Right lung (tissue), 10 donors: ENCODE measurements at places on chromosomes 13 and 19.

- no peak for DNase-seq
Observed at GRCh38 chr19:50817941-50818858, 5.4 kb downstream of the KLK1 start.

- DNase-seq = no peak
Observed at GRCh38 chr19:10018263-10018662, 5.0 kb downstream of the RDH8 start.

GRCh38 chr19:6062274-6062673, 48.0 kb downstream of the RFX2 start:
- DNase-seq = no peak

- no peak for DNase-seq
Observed at GRCh38 chr19:10921199-10921909, 7.1 kb downstream of the YIPF2 start.

- DNase-seq = no peak
Observed at GRCh38 chr13:99220199-99220935, 19.7 kb downstream of the UBAC2 start.

GRCh38 chr13:40231311-40231710, 435.1 kb downstream of the FOXO1 start:
- no peak for DNase-seq

GRCh38 chr13:29452773-29453616, 142.5 kb downstream of the SLC7A1 start:
- DNase-seq = no peak

- DNase-seq = no peak
Observed at GRCh38 chr19:18101268-18101667, 3.7 kb downstream of the MAST3 start.

GRCh38 chr19:2540646-2541454, 64.9 kb downstream of the GADD45B start:
- DNase-seq = peak; percentile 68

DNA sequence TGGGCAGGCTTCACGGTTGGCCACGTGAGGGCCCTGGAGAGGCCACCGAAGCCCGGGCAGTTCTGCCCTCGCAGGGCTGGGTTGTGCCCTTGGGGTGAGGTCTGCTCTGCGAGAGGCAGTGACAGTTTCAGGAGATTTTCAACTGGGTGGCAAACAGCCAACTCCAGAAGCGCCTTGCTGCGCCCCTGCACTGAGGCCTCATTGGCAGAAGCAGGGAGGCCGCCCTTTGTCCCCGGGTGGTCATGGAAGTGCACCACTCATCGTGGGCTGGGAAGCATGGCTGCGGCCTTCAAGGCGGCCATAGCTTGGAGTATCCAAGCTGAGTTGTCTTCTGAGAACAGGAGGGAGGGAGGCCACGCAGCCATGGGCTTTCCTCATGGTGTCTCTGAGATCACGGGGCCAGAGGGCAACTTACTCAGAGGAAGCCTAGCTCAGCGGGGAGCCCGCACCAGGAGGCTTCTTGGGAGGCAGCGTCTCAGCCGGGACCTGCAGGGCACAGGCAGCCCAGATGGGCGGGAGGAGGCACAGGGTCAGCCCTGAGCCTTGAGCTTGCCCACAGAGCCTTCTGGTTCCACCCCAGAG, 14.8 kb downstream of the PLEKHJ1 start:
- no peak for DNase-seq

- no peak for DNase-seq
Observed at GRCh38 chr19:29715701-29716581, 880 bp upstream of the C19orf12 start.

DNA sequence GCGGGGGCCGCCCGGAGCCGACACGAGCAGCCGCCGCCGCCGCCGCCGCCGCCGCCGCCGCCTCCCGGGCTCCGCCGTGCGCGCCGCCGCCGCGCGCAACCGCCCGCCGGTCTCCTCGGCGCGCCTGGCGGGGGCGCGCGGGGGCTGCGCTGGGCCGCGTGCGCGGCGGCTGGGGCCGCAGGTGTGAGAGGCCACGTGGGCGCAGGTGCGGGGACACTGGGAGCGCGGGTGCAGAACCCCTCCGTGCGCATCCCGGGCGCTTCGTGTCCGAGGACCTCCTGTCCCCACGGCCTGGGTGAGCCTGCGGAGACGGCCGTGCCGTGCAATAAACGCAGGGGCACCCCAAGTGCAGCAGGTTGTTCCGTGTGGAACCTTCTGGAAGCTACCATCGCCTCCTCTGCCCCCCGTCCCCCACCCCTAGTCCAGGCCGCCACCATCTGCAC, at the start of gene LINGO3:
TSS of gene LINGO3 (minus strand) at position 41 of the 443 bp plus-strand sequence. CDS start 16,378 bp downstream, outside the sequence.
- no peak for DNase-seq

DNA sequence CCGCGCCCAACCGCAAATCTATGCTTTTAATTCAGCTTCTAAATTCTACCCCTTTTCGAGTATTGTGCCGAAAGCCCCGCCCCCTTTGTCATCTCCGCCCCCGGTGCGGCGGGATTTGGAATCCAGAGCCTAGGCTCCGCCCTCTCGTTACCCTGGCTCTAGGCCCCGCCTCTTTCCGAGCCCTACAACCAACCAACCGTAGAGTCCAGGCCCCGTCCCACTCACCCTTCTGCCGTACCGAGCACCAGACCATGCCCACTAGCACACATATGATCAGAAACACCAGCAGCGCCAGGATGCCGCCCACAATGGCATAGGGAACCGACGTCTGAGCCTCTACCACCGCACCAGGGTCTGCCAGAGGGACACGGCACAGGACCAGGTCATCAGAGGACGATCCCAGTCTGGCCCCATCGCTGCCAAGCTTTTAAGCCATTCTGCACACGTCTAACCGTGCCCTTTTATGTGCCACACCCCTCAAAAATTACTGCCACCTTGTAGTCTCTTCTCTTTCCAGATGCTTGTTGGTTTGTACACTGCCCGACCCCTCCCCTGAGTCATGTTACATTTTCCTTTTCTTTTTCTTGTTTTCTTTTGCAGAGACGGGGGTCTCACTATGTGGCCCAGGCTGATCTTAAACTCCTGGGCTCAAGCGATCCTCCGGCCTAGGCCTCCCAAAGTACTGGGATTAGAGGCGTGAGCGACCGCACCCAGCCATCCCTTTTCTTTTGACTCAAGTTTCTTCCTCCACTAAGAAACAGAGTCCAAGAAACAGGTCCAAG, 4.7 kb upstream of the ZNF428 start:
- DNase-seq = no peak

- DNase-seq = no peak
Observed at GRCh38 chr13:27276188-27276587, 5.6 kb downstream of the RASL11A start.

DNA sequence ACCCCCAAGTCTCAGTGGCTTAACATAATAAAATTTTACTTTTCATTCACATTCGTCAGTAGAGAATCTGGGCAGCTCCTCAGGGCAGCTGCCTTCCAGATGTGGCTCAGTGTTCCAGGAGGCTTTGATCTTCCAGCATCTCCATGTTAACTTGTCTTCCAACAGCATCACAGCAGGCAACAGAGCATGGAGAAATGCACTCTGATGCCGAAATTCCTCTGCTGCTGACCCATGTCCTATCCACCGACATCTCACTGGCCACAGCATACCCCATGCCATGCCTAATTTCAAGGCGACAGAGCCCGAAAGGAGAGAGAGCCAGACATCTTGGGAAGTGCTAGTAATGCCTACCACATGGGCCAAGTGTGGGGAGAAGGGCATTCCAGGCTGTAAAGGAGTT, 64.9 kb upstream of the MEDAG start:
- DNase-seq = no peak

DNA sequence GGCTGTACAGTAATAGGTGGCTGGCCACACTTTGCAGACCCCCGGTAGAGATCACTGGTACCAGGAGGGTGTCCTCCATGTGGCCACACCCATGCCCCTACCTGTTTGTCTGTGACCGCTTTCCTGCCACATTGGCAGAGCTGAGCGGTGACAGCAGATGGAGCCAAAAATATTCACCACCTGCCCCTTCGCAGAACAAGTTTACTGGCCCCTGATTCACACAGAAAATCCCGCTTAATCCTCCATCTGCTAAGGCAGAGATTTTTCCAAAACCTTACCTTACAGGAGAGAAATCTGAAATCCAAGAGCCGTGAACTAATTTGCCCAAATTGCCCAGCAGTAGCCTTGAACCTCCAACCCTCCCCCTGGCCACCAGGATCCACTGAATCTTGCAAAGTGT, 52.1 kb downstream of the MYO9B start:
- DNase-seq = no peak

GRCh38 chr19:1609103-1609396, 3.8 kb upstream of the UQCR11 start:
- no peak for DNase-seq

DNA sequence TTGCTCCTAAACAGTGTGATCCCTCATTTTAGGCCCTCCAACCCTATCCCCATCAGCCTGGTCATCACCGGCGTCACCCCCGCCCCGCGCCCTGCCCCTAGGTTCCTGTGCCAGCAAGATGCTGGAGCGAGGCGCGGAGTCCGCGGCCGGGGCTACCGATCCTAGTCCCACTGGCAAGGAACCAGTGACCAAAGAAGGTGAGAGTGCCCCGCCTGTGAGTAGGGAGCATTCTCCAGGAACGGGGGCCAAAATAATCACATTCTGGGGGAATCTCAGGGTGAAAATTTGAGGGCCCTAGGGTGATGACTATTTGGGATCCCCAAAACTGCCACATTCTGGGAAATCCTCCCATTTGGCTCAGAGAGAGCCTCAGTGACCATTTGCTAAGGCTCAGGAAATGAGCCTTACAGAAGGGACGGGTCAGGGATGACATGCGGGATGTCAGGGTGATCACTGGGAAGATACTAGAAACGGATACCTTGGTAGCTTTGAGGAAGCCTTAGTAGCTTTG, 1.4 kb downstream of the ZNF575 start:
- DNase-seq = no peak

DNA sequence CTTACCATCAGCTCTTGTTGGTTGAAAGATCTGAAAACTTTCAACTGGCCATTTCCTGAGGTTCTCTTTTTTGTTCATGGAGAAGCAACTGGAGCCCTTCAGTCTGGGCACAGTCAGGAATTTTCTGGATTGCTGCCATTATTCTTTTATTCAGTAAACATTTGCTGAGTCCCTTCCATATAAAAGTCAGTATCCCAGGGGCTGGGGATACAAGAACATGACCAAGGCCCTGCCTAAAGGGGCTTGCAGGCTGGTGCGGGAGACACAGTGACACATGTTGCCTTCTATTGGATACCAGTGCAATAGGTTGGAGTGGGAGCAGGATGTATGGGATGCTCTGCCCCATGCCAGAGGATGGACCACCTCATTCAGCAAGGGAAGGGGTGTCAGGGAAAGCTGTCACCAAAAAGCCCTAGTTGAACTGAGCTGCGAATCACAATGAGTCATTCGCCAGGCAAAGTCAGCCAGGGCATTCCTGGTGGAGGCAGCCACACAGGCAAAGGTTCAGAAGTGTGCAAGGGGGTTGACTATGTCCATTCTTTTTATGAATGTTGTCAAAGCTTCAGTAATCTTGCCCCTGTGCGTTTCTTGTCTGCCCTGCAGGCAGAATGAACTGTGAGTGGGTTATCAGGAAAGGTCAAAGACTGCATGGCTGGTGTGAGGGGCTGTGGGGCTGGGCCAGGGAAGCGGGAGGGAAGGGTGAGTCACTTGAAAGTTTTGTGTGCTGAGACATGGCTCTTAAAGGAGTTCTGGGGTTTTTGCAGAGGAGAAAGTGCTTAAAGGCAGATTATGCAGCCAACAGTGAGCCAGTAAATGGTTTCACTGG, 395.9 kb downstream of the KCNRG start:
- DNase-seq = no peak

DNA sequence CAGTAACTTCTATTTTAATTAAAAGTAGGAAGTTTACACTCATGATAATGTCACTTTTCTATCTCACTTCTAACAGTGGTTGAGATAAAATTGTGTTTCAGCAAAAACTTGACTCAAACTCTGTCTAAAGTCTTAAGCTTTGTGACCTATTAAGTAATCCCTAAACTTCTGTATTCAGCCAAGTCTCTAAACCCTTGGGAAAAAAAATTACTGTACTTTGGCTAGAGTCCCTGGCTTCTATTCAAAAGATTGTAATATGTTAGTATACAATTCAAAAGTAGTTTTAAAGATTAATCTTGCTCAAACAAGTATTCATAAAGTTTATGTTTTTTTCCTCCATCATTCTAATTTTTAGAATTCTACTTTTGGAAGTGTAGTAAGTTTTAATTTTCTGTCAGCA, 1248.8 kb downstream of the UQCRFS1 start:
- DNase-seq = peak; percentile 63

- DNase-seq = no peak
Observed at GRCh38 chr19:49104229-49104864, 9.8 kb upstream of the LIN7B start.

- DNase-seq = peak; percentile 25
Observed at GRCh38 chr13:109836629-109837607, 50.5 kb upstream of the IRS2 start.

DNA sequence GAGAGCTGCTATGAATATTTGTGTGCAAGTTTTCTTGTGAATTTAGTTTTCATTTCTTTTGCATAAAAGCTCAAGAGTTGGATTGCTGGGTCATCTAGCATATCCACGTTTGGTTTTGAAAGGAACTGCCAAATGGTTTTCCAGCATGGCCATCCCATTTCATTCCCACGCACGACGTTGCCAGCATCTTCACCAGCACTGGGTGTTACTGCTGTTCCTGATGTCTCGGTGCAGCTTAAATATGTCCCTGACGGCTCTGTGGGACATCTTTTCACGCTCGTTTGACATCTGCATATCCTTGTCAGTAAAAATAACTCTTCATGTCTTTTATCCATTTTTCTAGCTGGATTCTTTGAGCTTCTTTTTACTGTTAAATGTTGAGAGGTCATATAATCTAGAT, 123.7 kb downstream of the ATP11A start:
- no peak for DNase-seq

DNA sequence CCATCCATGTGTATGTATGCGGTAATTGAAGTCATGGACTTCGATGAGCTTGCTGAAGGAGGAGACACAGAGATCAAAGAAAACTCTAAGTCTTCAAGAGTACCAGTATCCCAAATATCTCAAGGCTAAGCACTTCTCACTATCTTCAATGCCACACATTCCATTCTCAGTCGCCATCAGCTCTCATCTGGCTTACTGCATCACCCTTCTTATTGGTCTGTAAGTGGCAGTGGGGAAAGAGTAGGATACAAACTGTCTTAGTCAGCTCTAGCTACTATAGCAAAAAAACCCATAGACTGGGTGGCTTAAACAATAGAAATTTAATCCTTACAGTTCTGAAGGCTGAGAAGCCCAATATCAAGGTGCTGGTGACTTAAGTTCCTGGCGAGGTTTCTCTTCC, 218.7 kb downstream of the POSTN start:
- DNase-seq = no peak

- DNase-seq = no peak
Observed at GRCh38 chr13:35706721-35707120, 230.2 kb upstream of the MAB21L1 start.

- no peak for DNase-seq
Observed at GRCh38 chr13:113373811-113374485, 10.0 kb upstream of the GRTP1 start.

DNA sequence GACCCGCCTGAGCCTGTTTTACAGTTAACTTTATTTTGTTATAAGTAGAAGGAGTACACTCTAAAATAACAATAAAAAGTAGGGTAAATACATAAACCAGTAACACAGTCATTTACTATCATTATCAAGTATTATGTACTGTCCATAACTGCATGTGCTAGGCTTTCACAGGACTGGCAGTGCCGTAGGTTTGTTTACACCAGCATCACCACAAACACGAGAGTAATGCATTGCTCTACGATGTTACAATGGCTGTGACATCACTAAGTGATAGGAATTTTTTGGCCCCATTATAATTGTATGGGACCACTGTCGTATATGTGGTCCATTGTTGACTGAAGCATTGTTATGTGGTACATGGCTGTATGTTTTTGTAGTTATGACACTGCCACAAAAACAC, 41.3 kb upstream of the SLC7A9 start:
- no peak for DNase-seq

- DNase-seq = peak; percentile 15
Observed at GRCh38 chr19:52492994-52493470, 34.4 kb upstream of the ZNF808 start.

- DNase-seq = no peak
Observed at GRCh38 chr13:41919031-41919740, 41.7 kb downstream of the VWA8 start.
